Body of pancreas (tissue), 4 donors: ENCODE measurements at places on chromosomes 7 and 10. TPM values are rescaled to one million over a fixed set of nuclear protein-coding genes. Genes with fewer than 3 reads are reported as not detected.
A peak's percentile ranks its signal among the peaks of the same experiment; 100 is the strongest.

GRCh38 chr10:94292434-94293090, 70.2 kb downstream of the NOC3L start:
- H3K4me3 ChIP-seq, result no peak overlapping the region
- no peaks in the 10 kb centered on the region for H3K4me1 ChIP-seq
- H3K36me3 ChIP-seq, result no peaks in the 10 kb centered on the region
- no peaks in the 10 kb centered on the region for H3K27me3 ChIP-seq
- DNase-seq, result no peak
- H3K27ac ChIP-seq, result no peak overlapping the region

- H3K4me3 ChIP-seq, result no peak overlapping the region
- no peak for DNase-seq
- no peaks in the 10 kb centered on the region for H3K36me3 ChIP-seq
- H3K27ac ChIP-seq, result no peak overlapping the region
Measured at GRCh38 chr10:50346942-50347341, 95.6 kb upstream of the ASAH2 start.

Gene FLNC
- 4.0 TPM for total RNA-seq

DNA sequence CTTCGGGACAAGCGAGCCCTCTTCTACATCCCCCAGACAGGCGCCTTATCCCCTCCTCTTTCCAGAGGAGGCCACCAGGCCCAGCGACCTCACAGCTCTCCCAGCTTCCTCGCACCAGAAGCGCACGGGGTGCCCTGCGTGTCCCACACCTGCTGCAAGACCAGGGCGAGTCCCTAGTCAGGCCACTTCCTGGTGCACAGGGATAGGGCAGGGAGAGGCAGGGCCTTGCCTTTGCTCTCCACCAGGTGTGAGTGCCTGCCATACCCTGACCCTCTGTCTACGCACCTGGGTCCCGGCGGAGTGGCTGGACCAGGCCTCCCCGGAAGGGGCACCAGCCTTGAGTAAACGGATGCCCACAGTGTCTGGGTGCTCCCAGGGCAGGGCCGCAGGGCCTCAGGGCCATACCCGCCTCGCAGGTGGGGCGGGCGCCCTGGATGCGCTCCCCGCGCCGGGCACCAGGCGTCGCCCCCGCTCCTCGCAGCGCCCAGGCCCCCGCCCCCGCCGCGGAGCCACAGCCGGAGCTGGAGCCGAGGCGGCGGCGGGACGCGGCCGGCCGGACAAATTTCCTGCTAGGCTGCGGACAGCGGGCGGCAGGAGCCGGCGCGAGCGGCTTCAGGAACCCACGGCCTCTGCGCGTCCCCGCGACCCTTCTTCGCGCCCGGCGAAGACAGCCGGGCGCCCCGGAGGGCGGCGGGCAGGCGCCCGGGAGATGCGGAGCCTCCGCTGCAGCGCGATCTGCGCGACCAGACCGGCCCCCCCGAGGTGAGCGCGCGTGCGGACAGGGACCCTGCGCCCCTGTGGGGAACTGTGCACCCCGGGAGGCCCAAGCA, at the start of gene PTPRE:
PTPRE (plus strand) TSS at position 556 of the 830 bp plus-strand sequence. CDS start 133,779 bp downstream, outside the sequence.
- H3K27me3 ChIP-seq, result no peaks in the 10 kb centered on the region
- H3K4me3 ChIP-seq, result peak within 1 kb of the TSS; percentile 12
- peaks cover 12% of the 10 kb centered on the region for H3K4me1 ChIP-seq
- no peaks in the 10 kb centered on the region for H3K36me3 ChIP-seq
- peak; percentile 65 for DNase-seq
- H3K27ac ChIP-seq, result peak within 1 kb of the TSS; percentile 7

- peaks cover 19% of the 10 kb centered on the region for H3K4me1 ChIP-seq
- DNase-seq, result no peak
- H3K27me3 ChIP-seq, result no peaks in the 10 kb centered on the region
- H3K4me3 ChIP-seq, result no peak overlapping the region
- no peak overlapping the region for H3K27ac ChIP-seq
- no peaks in the 10 kb centered on the region for H3K36me3 ChIP-seq
Measured at GRCh38 chr7:127782654-127783559, 130.9 kb downstream of the SND1 start.

GRCh38 chr10:28293236-28294168, 9.4 kb downstream of the MPP7 start:
- H3K27me3 ChIP-seq, result no peaks in the 10 kb centered on the region

- H3K27ac ChIP-seq, result no peak overlapping the region
- H3K4me1 ChIP-seq, result no peaks in the 10 kb centered on the region
- H3K27me3 ChIP-seq, result no peaks in the 10 kb centered on the region
- H3K36me3 ChIP-seq, result no peaks in the 10 kb centered on the region
- DNase-seq, result no peak
Measured at GRCh38 chr10:124349996-124350280, 68.8 kb downstream of the OAT start.

Gene PLPP4
- total RNA-seq, result 0.78 TPM

DNA sequence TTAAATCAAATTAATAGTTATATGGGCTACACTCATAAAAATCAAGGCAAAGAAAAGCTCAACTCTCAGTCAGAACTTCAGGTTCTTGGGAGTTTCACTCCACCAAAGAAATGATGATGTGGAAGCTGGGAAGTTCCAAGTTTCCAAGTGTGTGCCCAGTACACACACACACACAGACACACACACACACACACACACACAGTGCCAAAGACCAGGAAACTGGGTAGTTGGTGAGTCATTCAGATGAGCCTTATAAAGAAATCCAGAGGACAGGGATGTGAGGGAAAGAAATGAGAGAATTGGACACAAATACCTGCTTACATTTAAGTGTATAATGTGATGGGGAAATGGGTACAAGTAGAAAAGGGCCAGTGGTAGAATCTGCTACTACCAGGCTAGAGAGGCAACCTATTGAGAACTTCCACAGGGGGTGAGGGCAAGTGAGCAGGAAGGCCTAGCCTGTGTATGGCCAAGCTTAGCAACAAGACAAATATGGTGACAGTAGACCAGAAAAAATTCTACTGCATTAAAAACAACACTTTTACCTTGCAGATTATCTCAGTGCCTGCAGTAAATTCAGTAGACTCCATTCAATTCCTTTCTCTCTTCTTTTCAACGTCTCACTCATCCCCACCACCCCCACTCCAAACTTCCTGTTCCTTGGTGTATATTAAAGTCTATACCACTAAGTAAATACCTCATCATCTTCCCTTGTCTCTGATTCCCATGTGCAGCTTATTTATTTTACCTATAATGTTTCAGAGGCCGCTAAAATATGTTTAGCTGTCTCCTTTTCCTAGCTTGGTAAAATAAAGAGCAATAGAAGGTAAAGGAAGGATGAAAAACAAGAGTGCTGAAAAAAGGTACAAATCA, 95.0 kb downstream of the CABCOCO1 start:
- peaks cover 6% of the 10 kb centered on the region for H3K4me1 ChIP-seq
- H3K4me3 ChIP-seq, result no peak overlapping the region
- H3K27ac ChIP-seq, result no peak overlapping the region
- no peaks in the 10 kb centered on the region for H3K27me3 ChIP-seq
- peak; percentile 13 for DNase-seq
- no peaks in the 10 kb centered on the region for H3K36me3 ChIP-seq

Gene ETV1
- 2.6 TPM for total RNA-seq

GRCh38 chr7:79622781-79623180, 169.3 kb upstream of the MAGI2 start:
- H3K4me1 ChIP-seq, result no peaks in the 10 kb centered on the region
- H3K27ac ChIP-seq, result no peak overlapping the region
- H3K4me3 ChIP-seq, result no peak overlapping the region
- H3K27me3 ChIP-seq, result no peaks in the 10 kb centered on the region
- no peak for DNase-seq

Gene LOXL4
- total RNA-seq, result 10.6 TPM

- H3K36me3 ChIP-seq, result no peaks in the 10 kb centered on the region
- DNase-seq, result no peak
- H3K4me1 ChIP-seq, result peaks cover 9% of the 10 kb centered on the region
- no peaks in the 10 kb centered on the region for H3K27me3 ChIP-seq
- no peak overlapping the region for H3K27ac ChIP-seq
Measured at GRCh38 chr10:132850246-132850645, 64.3 kb upstream of the NKX6-2 start.

GRCh38 chr7:66013938-66014337, 31.9 kb upstream of the GUSB start:
- H3K4me1 ChIP-seq, result no peaks in the 10 kb centered on the region
- DNase-seq, result peak; percentile 31
- H3K27me3 ChIP-seq, result no peaks in the 10 kb centered on the region
- H3K36me3 ChIP-seq, result no peaks in the 10 kb centered on the region
- H3K4me3 ChIP-seq, result no peak overlapping the region
- H3K27ac ChIP-seq, result no peak overlapping the region

DNA sequence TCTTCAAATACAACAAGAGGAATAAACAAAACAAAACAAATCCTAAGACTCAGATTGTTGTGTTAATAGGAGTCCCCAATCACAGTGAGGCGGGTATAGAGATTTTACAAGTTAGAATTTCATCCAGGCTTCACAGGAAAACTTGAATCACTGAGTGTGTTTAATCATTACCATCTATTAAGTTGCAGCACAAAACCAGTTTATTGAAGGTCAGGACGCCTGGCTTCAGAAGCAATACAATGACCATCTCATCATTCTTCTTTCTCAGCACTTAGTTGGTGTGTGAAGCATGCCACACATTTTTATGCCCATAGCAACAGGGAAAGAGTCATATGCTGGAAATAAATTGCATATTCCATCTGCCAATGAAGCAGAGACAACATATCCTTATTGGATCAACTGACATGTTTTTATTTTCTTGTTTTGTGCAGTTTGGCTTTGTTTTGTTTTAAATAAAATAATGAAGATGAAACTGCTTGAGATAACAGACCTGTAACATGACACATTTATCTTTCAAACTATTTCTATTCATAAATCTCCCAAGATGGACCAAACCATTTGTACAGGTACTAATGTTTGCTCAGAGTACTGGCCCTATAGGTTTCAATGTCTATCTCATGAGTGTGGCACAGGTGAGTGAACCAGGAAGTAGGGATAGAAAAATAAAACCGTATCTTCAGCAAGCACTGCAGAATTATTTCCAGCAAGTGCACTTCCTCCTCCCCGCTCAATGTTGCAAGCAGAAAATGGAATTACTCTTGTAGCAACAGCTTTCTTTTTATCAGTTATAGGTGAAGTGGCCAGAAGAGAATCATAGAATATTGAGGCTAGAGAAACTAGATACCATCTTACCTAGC, 40.4 kb downstream of the TAC1 start:
- H3K27ac ChIP-seq, result peak overlapping the region; percentile 36
- no peaks in the 10 kb centered on the region for H3K4me1 ChIP-seq
- H3K36me3 ChIP-seq, result no peaks in the 10 kb centered on the region
- no peak for DNase-seq
- no peaks in the 10 kb centered on the region for H3K27me3 ChIP-seq

- H3K36me3 ChIP-seq, result peaks cover 9% of the 10 kb centered on the region
- DNase-seq, result no peak
- no peaks in the 10 kb centered on the region for H3K4me1 ChIP-seq
- H3K27me3 ChIP-seq, result no peaks in the 10 kb centered on the region
- H3K4me3 ChIP-seq, result no peak overlapping the region
- no peak overlapping the region for H3K27ac ChIP-seq
Measured at GRCh38 chr10:12243864-12244620, 48.1 kb downstream of the CDC123 start.

DNA sequence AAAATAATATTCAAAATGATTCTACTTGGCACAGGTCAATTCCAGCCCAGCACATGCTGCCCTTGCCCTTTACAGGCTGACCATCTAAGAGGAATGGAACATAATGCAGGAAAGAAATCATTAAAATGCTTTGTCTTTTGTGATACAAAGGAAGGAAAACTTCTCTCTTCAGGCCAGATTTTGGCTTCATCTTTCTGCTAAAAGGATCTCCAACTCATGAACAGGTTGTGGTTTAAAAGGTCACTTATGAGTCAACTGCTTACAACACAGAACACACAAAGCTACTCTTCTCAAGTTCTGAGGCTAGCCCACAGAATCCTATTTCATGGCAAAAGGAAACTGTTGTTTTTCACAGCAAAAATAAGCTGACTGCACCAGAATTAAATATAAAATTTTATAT, 197.1 kb downstream of the DOCK4 start:
- H3K27ac ChIP-seq, result no peak overlapping the region
- H3K27me3 ChIP-seq, result no peaks in the 10 kb centered on the region
- no peak overlapping the region for H3K4me3 ChIP-seq
- no peaks in the 10 kb centered on the region for H3K36me3 ChIP-seq

GRCh38 chr10:24449321-24449740, 240.4 kb downstream of the KIAA1217 start:
- H3K36me3 ChIP-seq, result no peaks in the 10 kb centered on the region
- H3K4me1 ChIP-seq, result peaks cover 23% of the 10 kb centered on the region

Gene PRPS1L1
- not detected for total RNA-seq

GRCh38 chr7:8228766-8229674, 32.9 kb downstream of the ICA1 start:
- H3K36me3 ChIP-seq, result peaks cover 6% of the 10 kb centered on the region
- no peaks in the 10 kb centered on the region for H3K4me1 ChIP-seq
- no peak for DNase-seq
- no peaks in the 10 kb centered on the region for H3K27me3 ChIP-seq
- no peak overlapping the region for H3K4me3 ChIP-seq
- no peak overlapping the region for H3K27ac ChIP-seq

Gene TMEM176A
- 7.6 TPM for total RNA-seq

- no peaks in the 10 kb centered on the region for H3K36me3 ChIP-seq
- no peak overlapping the region for H3K27ac ChIP-seq
- no peak overlapping the region for H3K4me3 ChIP-seq
- DNase-seq, result peak; percentile 19
- peaks cover 23% of the 10 kb centered on the region for H3K4me1 ChIP-seq
Measured at GRCh38 chr7:69739931-69740431, 141.7 kb downstream of the AUTS2 start.

DNA sequence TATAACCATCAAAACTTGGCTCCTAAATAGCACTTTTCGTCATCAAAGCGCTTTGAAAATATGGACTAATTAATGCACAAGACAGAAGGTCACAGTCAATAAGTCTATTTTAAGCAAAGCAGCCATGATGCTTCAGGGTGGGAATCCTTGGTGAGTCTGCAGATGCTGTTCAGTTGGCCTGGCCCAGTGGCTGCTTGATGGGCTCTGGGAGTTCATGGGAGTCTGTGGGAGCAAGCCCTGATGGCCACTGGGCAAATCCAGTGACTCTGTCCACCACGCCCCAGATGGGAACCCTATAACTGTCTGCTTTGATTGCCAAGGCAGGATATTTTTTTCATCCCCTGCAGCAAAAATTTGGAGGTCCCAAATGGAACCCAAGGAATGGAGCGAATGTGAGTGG, 95.7 kb upstream of the CTBP2 start:
- no peaks in the 10 kb centered on the region for H3K27me3 ChIP-seq
- DNase-seq, result no peak
- no peak overlapping the region for H3K27ac ChIP-seq
- H3K36me3 ChIP-seq, result no peaks in the 10 kb centered on the region

Gene CARD11
- total RNA-seq, result 2.0 TPM

GRCh38 chr7:156954941-156955340, 5.4 kb downstream of the NOM1 start:
- H3K4me1 ChIP-seq, result peaks cover 24% of the 10 kb centered on the region
- H3K27ac ChIP-seq, result no peak overlapping the region
- DNase-seq, result no peak
- no peak overlapping the region for H3K4me3 ChIP-seq

- H3K27me3 ChIP-seq, result no peaks in the 10 kb centered on the region
- peak overlapping the region; percentile 87 for H3K27ac ChIP-seq
- H3K36me3 ChIP-seq, result no peaks in the 10 kb centered on the region
- no peak overlapping the region for H3K4me3 ChIP-seq
- H3K4me1 ChIP-seq, result peaks cover 53% of the 10 kb centered on the region
Measured at GRCh38 chr10:79241990-79242619, 105.2 kb upstream of the PPIF start.

Gene FAM24B
- total RNA-seq, result 7.0 TPM

Gene HOXA10
- 0.52 TPM for total RNA-seq

- peaks cover 17% of the 10 kb centered on the region for H3K4me1 ChIP-seq
- H3K27me3 ChIP-seq, result no peaks in the 10 kb centered on the region
- H3K27ac ChIP-seq, result no peak within 1 kb of the TSS
- H3K36me3 ChIP-seq, result no peaks in the 10 kb centered on the region
- peak within 1 kb of the TSS; percentile 55 for H3K4me3 ChIP-seq
Measured at GRCh38 chr10:11017570-11018431, at the start of gene CELF2. Gene CELF2, plus strand, starts transcription at chr10:11017872. Its CDS starts 218 bp downstream, at chr10:11018090.

Gene FZD1
- total RNA-seq, result 6.3 TPM
